Stimulated activated CD8-positive, alpha-beta memory T cell treated with anti-CD3 and anti-CD28 coated beads, Interleukin-4, amount 100 ng/mL, for 4 hours (primary cell): ENCODE measurements at places on chromosomes 4 and X.

DNA sequence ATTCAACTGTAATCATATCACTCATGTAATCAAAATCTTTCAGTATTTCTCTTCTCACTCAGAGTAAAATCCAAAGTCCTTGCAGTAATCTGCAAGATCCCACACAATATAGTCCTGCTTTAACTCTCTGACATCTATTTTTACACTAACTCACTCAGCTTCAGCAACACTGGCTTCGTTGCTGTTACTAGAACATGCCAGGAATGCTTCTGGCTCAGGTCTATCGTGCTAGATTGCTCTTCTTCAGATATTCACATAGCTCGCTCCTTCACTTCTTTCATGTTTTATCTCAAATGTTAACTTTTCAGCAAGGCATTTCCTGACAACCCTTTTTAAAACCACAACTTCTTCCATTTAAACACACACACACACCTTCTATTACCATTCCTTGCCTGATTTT is 331.7 kb upstream of the HTR2C start:
- DNase-seq, result no peak

GRCh38 chr4:156811963-156812362 is 159.6 kb downstream of the PDGFC start:
- no peak for DNase-seq

- DNase-seq, result no peak
Measured at GRCh38 chr4:145912376-145912775, 26.2 kb downstream of the ZNF827 start.

GRCh38 chrX:25925946-25926345 is 212.2 kb upstream of the MAGEB18 start:
- DNase-seq, result no peak

- DNase-seq, result no peak
Measured at GRCh38 chr4:10721616-10722015, 37.0 kb upstream of the CLNK start.

- DNase-seq, result no peak
Measured at GRCh38 chr4:156168288-156168687, 214.6 kb upstream of the CTSO start.

- DNase-seq, result no peak
Measured at GRCh38 chrX:154821523-154821922, 12.9 kb downstream of the SMIM9 start.

DNA sequence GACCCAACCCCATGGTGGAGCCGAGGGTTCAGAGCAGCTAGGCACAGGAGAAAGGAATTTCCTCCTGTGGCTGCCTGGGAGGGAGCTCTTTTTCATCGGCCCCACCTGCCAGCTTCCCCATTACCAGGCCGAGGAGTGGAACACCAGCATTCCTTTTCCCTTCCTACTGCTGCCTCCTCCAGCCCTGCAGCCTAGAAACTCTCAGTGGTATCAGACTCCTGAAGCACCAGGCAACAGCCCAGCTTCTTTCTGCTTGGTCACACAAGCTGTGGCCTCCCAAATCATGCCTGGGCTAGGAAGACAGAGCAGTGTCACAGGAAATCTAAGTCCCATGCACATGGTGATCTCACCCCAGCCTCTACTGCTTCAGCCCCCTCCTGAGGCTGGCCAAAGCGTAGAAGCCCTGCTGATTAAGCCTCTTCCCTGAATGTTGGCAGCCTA is 30.1 kb downstream of the RTL5 start:
- DNase-seq, result no peak
